ENCODE measurements at places on chromosomes 5 and 9.

DNA sequence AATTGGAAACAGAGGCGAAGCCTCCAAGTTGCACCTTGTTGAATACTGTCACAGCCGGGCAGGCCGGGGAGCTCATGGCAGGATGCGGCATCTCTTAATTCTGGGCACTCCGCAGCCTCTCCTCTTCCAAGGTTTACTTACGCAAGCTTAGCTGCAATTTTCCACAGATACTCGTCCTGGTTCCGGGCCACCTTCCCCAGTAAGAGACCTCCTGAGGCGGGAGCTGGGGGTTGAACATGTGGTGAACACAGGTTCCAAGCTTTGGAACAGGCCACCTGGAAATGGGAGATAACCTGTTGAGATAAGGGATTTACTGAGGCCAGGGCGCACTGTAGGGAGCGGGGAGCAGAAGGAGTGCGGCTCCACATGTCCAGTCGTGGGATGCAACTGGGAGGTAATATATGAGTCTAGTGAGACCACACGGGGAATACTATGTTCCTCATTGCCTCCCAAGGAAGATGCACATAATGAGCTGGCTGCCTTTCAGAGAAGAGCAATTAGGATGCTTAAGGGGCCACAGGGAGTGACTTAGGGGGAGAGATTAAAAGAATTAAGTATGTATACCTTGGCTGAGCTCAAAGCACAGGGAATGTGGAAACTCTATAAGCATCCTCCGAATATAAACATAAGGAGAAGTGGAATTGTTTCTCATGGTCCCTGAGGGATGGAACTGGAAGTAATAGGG, 335.2 kb downstream of the CWC27 start:
- no peak for DNase-seq

- DNase-seq = no peak
These were observed 318.0 kb upstream of the PUM3 start for GRCh38 chr9:3161912-3162311.

DNA sequence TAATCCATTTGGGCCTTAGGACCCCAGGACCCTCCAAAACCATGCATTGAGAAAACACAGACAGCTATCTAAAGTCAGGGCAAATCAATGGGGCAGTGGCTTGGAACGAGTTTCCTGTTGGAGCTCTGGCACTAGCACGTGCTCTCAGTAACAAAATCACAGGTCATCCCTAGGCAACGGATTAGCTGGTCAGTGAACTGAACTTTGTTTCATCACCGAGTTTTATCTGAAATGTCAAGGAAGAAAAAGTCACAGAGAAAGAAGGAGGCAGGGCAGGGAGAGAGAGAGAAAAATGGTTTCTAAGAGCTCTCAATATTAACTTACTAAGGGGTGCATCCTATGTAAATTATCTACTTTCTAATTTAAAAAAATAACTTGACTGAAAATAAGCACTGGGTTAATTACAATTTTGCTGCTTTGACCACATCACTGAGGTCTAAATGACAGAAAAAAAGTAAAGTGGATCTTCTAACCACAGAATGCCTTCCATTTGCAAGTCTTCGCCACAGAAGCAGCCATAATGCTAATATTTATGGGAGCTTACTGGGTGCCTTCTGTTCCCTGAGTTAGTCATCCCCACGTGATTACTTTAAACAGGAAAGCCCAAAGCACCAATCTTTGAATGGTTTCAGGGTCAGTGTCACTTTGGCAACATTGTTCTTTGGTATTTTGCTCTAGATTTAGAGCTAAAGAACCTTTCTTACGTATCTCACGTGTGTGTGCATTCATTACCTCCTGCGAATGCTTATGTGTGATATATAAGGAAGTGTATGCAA, 503.9 kb downstream of the RASEF start:
- DNase-seq = no peak

DNA sequence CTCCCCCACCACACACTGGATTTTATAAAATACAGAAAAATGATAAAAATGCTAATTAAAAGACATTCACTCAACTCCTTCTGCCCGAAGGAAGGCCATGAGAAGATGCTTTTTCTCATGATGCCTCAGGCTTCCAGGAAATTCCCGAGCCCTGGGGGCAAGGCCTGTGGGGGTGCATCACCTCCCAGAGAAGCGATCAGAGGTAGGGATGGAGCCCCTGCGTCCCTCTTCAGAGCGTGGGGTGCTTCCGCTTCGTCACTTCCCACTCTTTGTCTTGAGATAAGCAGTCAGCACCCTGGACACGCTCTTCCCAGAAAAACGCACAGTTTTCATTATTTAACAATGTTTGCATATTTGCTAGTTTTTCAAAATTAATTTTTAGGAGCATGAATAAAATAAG, 33.3 kb upstream of the SH3PXD2B start:
- DNase-seq = peak; percentile 20

GRCh38 chr5:116343961-116344360, 230.7 kb downstream of the SEMA6A start:
- no peak for DNase-seq

DNA sequence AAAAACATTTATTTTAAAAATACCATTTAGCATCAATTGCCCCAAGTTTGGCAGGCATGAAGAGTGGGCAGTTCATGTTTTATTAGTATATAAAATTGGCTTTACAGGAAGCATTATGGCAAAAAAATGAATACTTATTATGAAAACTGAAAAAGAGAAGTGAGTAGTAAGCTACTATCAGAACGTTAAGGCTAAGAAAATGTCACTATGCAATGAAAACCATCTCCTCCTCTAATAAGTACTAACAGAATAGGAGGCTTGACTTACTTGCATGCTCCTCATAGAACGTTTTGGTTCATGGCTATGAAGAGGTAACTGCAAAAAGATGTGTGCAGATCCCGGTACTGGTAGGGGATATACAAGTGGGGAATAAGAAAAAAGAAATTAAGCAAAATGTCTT, 23.6 kb downstream of the TICAM2 start:
- DNase-seq = no peak

DNA sequence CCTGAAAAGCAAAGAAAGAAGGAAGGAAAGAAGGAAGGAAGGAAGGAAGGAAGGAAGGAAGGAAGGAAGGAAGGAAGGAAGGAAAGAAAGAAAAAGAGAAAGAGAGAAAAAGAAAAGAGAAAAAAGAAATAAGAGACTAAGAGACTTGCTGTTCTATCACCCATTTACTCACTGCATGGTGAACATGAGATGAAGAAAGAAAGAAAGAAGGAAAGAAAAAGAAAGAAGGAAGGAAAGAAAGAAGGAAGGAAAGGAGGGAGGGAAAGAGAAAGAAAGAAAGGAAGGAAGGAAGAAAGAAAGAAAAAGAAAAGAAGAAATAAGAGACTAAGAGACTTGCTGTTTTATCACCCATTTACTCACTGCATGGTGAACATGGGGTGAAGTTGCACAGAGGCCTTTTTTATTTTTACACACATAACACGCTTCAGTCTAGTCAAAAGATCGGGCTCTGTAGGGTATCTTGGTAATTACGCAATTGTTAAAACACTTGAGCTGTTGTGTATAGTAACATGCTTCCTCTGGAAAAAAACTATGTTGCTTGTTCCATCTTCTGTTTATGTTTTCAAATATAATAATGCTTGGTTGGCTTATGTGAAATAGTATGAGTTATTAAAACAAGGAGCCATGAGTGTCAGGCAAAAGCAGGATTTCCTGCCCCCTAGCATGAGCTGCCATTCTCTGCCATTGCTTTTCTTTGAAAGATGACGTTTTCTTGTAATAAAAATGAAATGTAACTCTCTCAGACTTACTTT, 119.3 kb upstream of the ZNF608 start:
- DNase-seq = no peak

DNA sequence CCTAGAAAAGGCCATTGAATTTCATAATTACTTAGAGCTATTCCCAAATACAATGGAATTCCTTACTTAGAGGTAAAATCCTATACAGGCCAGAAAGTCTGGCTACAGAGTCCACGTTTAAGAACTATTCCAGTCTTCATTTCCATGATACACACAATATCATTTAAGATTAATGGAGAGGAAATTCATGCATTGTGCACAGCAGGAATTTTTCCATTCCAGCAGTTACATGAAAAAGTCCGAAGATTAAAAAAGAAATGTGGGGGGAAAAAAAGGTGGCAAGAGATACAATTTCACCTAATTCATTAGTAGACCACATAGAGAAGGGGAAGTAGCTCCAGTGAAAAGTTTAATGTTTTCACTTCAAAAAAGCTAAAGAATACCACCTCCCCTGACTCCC, 63.1 kb downstream of the CHD1 start:
- no peak for DNase-seq

DNA sequence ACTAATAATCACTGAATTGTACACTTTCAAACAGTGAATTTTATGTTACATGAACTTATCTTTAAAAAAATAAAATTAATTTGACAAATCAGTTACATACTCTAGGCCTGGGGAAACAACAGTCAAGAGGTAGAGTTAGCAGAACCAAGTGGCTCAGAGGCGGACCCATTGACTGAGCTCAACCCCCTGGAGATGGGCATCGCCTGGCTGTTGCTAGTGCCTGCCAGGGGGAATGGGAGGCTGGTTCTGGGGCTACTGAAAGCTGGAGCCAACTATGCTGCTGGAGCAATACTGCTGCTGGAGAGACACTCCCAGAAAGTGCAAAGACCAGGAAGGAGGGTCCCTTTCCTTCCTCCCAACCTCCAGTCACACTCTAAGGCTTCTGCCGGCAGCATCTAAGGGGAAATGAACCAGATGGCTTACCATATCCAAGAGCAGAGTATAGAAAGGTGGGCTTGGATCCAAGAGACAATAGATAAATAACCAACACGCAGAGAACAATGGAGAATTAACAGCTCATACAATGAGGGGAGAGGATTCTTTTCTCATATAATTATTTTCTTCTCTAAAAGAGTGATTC, 40.3 kb upstream of the ANKRD55 start:
- DNase-seq = no peak

GRCh38 chr5:58890701-58891085, 307.8 kb downstream of the RAB3C start:
- no peak for DNase-seq

- no peak for DNase-seq
These were observed 52.5 kb upstream of the ORM1 start for GRCh38 chr9:114270120-114270975.

DNA sequence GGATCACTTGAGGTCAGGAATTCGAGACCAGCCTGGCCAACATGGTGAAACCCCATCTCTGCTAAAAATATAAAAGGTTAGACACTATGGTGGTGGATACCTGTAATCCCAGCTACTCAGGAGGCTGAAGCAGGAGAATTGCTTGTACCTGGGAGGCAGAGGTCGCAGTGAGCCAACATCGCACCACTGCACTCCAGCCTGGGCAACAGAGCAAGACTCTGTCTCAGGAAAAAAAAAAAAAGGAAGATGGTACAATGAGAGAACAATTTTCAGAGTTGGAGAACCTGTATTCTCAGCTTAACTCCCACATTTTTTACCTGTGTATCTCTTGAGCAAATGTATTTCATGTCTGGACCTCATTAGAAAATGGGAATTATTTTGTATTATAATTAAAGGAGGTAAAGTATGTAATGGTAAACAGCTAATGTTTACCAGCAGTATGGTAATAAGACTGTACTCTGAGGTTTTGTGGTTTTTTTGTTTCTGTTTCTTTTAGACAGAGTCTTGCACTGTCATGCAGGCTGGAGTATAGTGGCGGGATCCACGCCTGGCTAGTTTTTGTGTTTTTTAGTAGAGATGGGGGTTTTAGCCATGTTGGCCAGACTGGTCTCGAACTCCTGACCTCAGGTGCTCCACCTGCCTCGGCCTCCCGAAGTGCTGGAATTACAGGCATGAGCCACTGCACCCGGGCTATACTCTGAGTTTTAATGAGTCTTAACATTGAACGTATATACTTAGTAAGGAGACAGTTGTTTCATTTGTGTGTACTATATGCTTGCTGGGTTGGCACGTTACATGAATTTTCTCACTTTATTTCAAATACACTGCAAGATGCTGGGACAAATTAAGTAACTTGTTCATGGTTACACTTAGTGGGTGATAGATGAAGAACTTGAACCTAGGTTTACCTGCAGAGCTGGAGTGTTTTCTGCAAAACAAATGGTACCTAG, 16.2 kb downstream of the UHRF2 start:
- DNase-seq = no peak

DNA sequence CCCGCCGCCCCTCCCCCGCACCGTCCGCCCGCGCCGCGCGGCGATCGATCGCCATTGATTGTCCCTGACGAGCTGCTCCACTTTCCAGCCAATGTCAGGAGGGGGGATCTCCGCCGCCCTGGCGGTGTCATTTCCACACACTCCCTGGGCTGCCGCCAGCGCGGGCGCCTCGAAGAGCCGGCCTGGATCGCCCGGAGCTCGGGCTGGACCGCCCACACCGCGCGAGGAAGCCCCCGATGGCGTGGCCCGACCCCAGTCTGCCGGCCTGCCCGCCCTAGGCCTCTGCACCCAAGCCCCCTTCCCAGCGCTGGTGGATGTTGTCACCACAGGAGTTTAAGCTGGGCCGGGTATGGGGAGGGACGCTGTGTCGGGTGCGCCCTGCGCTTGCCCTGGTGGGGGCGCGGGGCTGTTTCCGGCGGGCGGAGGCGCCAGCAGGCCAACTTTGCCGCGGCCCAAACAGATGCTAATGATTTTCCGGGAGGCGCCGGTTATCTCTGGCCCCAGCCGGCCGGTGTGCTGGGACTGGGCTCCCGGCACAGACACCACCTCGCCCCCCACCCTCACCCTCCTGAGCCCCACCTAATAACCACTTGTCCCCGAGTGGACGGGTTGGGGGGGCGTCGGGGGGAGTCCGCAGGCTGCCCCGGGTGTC, 10.6 kb upstream of the CXXC5 start:
- peak; percentile 93 for DNase-seq

DNA sequence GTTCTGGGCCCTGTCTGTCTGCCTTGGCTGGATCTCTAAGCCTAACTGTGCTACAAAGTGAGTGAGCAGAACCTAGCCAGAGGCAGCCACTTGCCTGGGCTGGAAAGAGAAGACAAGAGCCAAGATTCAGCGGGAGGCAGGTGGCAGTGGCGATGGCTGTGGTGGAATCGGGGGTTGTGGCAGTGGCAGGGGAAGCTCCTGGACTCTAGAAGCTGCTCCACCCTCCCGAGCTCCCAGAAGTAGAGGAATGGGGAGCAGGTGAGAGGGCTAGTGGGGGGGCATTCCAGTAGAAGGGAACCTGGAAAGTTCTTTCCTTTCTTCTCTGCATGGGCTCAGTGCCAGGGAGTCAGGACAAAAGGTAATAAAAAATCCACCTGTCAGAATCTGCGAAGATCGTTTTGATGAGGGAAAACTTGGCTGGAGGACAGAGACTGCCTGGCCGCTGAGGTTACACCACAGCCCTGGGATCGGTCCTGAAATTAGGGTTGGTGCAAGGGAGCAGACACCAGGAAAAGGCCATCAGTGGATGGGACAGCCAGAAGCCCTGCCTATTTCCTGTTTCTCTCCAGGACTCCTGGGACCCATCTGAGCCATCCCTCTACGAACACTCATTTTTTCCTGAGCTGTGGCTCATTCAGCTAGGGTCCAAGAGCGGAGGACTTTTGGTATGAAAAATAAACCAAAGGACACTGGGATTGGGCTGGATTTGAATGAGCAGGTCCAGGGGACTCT, 1.6 kb downstream of the CRAT start:
- no peak for DNase-seq

DNA sequence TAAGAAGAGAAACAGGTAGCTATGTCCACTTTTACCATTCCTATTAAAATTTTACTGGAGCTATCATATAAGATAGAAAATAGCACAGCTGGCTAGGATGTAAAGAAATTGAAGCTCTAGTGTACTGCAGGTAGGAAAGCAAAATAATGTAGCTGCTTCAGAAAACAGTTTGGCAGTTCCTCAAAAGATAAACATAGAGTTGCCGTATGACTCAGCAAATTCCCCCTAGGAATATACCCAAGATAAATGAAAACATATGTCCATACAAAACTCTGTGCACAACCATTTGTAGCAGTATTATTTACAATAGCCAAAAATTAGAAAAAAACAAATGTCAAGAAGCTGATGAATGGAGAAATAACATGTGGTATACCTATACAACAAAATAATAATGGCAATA, 64.6 kb upstream of the SHISAL2B start:
- DNase-seq = no peak

Measured in tibial artery (tissue), 4 donors.